ENCODE measurements at places on chromosomes 16 and 17.
A peak's percentile ranks its signal among the peaks of the same experiment; 100 is the strongest.

DNA sequence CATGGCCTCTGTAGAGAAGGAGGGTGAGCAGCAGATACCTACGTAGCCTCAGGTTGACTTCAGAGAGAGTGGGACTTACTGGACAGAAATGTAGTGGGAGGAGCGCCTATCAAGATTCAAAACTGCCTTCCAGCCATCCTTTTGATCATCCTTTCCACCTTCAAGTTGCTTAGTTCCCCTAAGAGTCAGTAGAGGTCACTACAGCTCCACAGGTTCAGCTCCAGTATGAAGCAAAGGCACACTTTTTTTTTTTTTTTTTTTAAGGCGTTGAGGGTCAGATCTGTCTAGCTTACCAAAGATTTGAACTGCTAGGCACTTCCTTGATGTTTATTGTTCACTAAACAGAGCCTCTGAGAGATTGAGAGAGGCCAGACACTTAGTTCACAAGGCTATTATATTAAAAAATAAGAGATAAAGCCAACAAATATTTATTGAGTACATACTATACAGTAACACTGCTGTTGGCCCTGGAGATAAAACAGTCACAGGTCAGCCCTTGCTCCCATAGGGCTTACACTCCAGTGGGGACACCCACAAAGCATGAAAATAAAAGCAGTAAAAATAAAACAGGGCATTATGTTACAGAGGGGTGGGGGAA, 3.1 kb downstream of the RNF227 start:
- peak; percentile 70 for DNase-seq

- no peak for DNase-seq
Measured at GRCh38 chr17:565521-565920, 149.1 kb downstream of the VPS53 start.

DNA sequence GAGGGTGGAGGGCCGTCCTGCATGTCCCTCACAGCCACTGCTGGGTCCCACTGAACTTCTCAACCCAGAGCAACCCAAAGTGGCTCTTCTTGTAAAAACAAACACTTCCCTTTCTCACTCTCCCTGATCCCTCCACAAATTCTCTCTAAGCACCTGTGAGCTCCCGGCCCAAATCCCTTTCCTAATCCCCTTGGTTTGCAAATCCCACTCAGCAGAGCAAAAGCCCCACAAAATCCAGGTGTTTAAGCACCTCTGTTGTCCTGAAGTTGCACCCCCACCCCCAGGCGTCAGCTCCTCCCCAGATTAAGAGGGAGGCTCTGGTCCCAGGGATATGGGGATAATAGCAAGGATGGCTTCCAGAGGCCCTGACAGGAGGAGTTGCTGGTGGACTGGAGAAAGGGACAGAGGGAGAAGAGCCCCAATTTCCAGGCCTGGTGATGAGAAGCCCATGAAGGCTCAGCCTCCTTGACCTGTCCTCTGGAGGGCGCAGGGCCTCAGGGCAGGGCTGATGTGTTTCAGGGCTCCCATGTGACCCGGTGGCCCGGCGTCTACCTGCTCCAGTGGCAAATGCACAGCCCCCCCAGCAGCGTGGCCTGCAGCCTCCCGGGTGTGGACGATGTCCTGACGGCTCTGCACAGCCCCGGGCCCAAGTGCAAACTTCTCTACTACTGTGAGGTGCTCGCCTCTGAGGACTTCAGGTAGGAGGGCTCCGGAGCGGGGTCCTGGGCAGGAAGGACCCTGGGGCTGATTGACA, 23.0 kb downstream of the NAGPA start:
- no peak for DNase-seq

DNA sequence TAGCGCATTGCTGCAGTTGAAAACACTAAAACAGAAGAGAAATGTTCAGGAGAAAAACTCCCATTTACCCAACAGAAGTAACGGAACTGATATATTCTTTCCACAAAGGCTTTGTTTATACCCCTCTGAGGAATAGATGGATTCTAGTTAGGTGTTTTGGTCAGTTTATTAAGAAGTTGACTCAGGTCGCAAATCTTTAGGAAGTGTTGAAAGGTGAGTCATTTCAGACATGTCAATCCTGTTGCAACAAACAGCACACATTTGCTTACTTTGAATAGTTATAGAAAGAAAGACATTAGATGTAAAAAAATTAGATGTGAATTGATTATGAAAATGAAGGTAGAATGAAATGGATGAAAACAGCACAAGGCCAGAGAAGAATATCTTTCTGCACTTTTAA, 941.0 kb downstream of the KCNJ2 start:
- no peak for DNase-seq

Data from CD4-positive, alpha-beta T cell treated with Interleukin-4 for 1 hour (primary cell).